SJCRH30 (cell line): ENCODE measurements at places on chromosomes 12 and 14. TPM values are rescaled to one million over a fixed set of nuclear protein-coding genes. Genes with fewer than 3 reads are reported as not detected.

DNA sequence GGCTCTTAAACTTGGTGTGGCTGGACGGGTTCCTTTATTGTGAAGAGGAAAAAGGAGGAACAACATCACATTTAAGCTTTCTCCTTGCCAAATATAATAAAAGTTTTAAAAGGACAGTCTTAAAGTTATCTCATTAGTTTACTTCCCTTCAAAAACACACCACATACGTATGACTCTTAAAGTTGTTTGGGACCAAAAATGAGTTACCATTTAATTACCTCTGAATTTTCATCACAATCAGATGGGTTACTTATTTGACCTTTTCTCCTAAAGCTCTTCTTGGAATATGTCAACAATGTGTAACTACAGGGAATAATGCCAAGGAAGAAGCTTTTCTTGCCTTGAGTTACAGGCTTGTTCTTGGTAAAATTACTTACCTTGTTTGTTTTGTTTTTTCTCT lies 16.4 kb downstream of the RAB21 start:
- DNase-seq: no peak

DNA sequence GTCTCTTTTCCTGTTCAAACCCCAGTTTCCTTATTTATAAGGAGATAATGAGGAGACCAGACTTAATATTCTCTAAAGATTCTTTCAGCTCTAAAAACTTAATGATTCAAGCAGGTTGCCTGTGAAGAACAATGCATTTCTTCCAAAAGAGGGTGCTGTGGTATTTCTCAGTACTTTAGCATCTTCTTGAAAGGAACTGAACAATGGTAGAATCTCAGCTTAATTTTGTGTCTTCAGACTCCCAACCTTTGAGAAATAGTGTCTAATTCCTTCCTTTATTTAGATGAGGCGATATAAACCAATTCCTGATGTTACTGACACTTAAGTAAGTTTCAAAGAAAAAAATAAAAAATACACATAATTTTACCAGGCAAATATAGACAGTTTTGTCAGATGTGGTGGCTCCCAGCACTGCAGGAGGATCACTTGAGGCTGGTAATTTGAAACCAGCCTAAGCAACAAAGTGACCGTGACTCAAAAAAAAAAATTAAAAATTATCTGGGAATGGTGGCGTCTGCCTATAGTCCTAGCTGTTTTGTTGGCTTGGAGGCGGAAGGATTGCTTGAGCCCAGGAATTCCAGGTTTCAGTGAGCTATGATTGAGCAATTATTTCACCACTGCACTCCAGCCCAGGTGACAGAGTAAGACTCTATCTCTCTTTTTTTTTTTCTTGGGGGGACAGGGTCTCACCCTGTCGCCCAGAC lies 76.9 kb upstream of the PSMA6 start:
- DNase-seq: no peak

Gene LRFN5
- 11.1 and 13.0 TPM in 2 replicates for total RNA-seq

DNA sequence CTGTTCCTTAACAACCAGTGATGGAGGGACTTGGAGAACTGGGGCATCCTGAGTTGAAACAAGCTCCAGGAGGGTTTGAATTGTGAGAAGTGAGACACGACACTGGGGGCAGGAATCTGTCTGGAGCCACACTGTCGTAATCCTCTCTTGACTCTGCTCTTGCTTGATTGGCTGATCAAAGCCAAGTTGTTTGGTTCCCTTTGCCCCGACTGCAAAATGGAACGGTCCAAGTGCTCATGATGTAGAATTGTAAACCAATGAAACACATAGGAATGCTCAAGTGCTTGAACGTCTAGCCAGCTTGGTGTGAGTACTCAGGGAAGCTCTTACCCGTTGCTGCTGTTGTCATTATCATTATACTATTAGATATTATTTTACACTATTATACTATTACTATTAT lies 98.1 kb downstream of the TMEM132C start:
- DNase-seq: no peak

- no peak for DNase-seq
Observed at GRCh38 chr14:95163132-95163531, 5.8 kb upstream of the DICER1 start.

Gene SMIM41
- not detected in 2 replicates for total RNA-seq

DNA sequence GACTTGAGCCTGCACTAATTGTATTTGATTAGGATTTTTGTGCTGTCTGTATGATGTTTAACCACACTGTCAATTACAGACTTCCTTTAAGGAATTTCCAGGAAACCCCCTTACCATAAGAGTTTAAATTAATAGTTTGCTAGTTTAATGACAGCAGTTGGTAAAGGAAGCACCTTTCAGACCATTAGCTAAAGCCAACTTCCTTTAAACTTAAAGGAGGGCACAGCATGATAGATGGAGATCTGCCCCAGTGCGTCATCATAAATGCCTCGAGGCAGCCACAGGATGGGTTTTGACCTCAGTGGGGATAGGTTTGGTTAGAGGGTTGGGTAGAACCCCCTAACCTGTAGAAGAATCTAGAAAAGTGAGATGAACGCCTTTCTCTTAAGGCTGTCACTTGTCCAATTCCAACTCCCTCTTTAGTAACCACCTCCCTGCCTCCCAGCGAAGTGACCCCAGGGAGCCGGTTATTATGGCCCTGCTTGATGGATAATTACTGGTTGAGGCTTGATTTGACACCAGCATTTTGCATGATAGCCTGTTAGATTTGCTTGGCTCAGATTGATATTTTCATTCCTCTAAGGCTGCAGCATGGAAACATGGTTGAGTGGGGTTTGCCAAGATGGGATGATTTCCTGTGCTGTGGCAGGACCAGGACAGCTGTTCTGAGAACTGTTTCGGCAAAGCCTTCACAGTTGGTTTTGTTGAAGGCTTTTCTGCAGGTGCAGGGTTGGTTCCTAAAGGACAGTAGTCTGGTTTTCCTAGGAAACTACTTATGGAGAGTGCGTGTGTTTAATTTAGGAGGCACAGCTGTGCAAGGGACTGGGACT lies 62.7 kb downstream of the CHST11 start:
- no peak for DNase-seq

GRCh38 chr12:108511633-108512540 lies 3.2 kb upstream of the FICD start:
- peak; percentile 58 for DNase-seq

GRCh38 chr14:33210311-33210710 lies 271.6 kb downstream of the NPAS3 start:
- peak; percentile 74 for DNase-seq

Gene OR6C75
- total RNA-seq: not detected in 2 replicates

- peak; percentile 96 for DNase-seq
Observed at GRCh38 chr12:32755654-32756475, at the start of gene YARS2. Gene YARS2 (minus strand): TSS chr12:32755897. CDS start chr12:32755874, 23 bp downstream.

- peak; percentile 51 for DNase-seq
Observed at GRCh38 chr14:34013721-34014060, 62.8 kb upstream of the EGLN3 start.

Gene HOXC9
- 5.6 and 7.1 TPM in 2 replicates for total RNA-seq

- peak; percentile 60 for DNase-seq
Observed at GRCh38 chr12:32312049-32312670, 87.2 kb upstream of the FGD4 start.

- DNase-seq: peak; percentile 11
Observed at GRCh38 chr12:90978117-90978770, 23.3 kb upstream of the CCER1 start.

GRCh38 chr12:54858562-54858961 lies 4.2 kb downstream of the MUCL1 start:
- no peak for DNase-seq

- no peak for DNase-seq
Observed at GRCh38 chr12:112855375-112855774, 51.4 kb upstream of the OAS1 start.

Gene KLHL33
- total RNA-seq: not detected in 2 replicates

GRCh38 chr12:72295744-72296143 lies 23.6 kb downstream of the TRHDE start:
- DNase-seq: peak; percentile 3

DNA sequence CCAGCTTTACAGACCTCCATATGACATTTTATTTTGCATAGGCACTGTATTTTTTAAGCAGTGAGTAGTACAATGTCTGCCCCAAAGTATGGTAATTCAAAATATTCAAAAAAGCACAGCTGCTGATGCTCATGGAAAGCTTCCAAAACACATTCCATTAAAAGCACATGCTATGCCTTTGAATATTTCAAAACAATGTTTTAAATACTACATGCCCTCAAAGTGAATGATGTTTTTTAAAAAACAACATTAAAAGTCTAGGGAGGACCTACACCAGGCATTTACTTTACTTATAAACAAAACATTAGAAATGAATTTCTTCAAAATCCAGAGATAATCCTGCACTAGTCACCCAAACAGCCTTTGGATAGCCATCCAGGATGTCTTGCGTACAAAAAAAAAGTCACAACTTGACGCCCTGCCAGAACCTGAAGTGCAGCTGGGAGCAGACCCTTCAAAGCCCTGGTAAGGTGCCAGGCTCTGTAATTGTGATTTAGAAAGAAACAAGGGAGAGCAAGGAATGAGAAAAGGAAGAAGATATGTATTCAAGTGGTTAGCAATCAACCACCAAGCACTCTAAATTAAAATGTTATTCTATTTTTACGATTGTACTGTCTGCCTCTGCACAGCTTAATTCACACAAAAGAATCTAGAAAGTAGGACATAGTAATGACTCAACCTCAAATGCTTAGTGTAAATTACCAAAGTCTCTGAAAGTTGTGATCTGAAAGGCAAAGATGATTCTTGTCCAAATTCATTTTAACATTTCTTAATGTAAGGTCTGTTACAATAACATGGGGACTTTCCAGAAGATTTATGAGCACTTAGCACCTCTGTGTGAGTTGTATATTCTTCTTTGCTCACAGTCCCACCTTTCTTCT lies 31.9 kb downstream of the CEP83 start:
- DNase-seq: peak; percentile 74

Gene ESR2
- 11.8 and 12.1 TPM in 2 replicates for total RNA-seq

- DNase-seq: no peak
Observed at GRCh38 chr12:89494411-89495231, 30.0 kb downstream of the GALNT4 start.

Gene FIGNL2
- 0.02 TPM in 1 of 2 replicates, not detected in the other for total RNA-seq

DNA sequence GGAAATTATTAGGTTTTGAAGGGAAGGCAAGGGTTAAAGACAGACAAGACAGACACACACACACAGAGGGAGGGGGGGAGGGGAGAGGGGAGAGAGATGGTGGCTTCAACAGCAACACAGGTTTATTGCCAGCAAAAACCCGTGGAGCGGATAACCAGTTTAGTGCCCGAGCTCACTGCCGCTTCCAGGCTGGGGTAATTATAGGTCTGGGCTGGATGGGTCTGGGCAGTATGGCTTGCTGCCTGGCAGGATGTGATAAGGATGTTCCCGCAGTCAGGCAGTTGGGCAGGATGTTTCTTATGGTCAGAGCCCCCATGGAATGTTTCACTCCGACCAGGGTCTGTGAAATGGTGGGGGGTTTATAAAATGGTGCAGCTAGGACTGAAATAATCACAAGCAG lies 4.4 kb upstream of the TDRD9 start:
- DNase-seq: peak; percentile 18

GRCh38 chr14:102506626-102506925 lies 3.0 kb downstream of the ANKRD9 start:
- no peak for DNase-seq

- peak; percentile 55 for DNase-seq
Observed at GRCh38 chr12:89208661-89209096, 143.6 kb downstream of the DUSP6 start.

DNA sequence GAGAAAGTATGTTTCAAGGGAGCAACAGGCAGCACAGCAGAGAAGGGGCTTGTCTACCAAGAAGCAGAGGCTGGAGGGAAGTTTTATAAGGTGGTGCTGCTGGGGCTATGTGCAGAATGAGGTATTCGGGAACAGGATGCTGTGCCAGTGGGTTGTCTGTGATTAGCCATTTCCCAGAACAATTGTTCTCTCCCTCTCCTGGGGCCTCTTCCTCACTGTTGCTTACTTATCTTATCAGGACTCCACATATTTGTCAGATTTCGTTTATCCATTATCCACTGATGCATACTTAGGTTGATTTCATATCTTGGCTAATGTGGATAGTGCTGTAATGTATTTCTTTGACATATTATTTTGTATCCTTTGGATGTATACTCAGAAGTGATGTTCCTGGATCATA lies 195.1 kb upstream of the RTL1 start:
- DNase-seq: no peak

GRCh38 chr14:91228112-91229004 lies 16.1 kb downstream of the GPR68 start:
- no peak for DNase-seq

Gene ENDOU
- not detected in 2 replicates for total RNA-seq

DNA sequence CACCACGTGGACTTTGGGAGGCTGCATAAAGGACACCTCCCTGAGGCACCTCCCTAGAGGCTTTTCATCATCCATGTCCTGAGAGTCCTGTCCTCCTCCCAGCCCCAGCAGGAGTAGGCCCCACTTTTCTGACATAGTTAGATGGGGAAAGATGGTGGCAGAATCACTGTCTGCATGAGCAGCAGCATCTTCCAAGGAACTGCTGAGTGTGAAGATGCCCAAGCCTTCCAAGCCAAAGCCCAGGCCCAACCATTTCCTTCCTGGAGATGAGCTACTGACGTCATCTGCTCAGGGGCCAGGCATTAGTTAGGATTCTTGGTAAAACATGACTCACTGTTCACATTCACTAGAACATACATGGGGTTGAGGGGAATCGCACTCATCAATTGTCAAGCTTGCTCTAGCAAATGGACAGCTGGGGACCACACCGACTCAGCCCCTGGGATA lies 37.3 kb downstream of the VDR start:
- peak; percentile 50 for DNase-seq

DNA sequence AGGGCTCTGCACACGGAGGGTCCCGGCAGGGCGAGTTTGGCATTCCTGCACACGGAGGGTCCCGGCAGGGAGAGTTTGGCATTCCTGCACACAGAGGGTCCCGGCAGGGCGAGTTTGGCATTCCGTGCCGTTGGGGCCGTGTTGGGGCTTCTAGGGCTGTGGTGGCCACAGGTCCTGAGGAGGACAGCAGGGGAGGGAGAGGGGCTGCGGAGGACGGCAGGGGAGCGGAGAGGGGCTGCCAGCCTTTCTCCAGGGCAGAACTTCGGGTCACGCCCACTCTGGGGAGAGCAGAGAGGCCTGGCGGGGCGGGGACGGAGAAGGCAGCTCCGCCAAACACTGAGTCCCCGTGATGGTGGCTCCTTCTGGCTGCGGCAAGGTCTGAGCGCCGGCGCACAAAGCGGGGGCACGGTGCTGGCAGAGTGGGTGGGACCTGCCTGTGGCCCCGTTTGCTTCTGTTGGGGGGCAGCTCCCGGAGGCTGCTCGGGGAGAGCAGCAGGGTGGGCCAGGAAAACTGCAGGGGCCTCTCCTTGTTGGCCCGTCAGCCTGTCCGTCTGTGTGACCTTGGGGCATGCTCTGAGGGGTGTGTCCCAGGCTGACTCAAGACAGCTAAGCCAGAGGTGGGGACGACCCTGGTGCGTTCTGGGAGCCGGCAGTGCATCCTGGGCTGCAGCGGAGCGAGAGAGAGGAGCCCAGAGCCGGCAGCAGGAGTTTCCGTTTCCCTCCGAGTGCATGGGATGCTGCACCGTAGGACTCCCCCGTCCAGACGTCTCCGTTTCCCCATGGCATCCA lies 60.2 kb downstream of the LRCOL1 start:
- no peak for DNase-seq

DNA sequence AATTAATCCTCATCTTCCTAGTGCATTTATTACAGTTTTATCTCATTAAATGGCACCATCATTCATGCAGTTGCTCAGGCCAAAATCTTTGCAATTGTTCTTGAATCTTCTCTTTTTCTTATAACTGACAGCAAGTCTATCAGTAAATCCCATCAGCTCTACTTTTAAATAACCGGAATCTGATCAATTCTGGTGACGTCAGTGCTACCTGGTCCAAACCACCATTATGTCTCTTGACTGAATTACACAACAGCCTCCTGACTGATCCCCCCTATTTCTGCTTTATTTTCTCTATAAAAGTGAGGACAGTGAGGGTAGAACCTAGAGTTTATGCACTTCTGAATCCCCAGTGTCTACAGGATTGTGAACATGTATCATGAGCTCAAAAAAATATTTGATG lies 787.4 kb downstream of the AACS start:
- no peak for DNase-seq

- peak; percentile 27 for DNase-seq
Observed at GRCh38 chr12:3950714-3951320, 77.6 kb upstream of the PARP11 start.
